ENCODE measurements at places on chromosomes 2 and 18.

- no peak for DNase-seq
Observed at GRCh38 chr2:133362061-133362476, 206.2 kb downstream of the NCKAP5 start.

- DNase-seq: peak; percentile 49
Observed at GRCh38 chr18:79459946-79460480, 64.3 kb downstream of the NFATC1 start.

- peak; percentile 35 for DNase-seq
Observed at GRCh38 chr2:173090276-173090877, 14.7 kb downstream of the MAP3K20 start.

DNA sequence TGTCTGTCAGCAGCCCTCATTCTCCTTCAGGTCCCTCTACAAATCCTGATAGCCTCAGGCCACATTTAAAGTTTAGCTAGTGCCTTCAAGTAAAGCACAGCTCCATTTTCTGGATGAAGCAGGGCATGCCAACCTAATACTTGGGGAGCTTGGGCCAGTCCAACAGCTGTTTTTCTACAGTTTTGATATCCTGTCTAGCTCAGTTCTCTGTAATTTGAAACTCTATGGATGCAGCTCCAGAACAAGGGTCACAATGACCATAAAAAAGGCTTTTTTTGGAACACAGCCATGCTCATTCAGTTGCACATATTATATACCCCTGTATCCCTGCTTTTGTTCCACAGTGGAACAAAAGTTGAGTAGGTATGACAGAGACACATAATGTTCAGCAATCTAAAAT is 373.5 kb downstream of the SUCLG1 start:
- DNase-seq: no peak

GRCh38 chr2:5188636-5189035 is 503.5 kb upstream of the SOX11 start:
- peak; percentile 40 for DNase-seq

- DNase-seq: peak; percentile 90
Observed at GRCh38 chr2:10405448-10405847, 42.7 kb downstream of the ODC1 start.

DNA sequence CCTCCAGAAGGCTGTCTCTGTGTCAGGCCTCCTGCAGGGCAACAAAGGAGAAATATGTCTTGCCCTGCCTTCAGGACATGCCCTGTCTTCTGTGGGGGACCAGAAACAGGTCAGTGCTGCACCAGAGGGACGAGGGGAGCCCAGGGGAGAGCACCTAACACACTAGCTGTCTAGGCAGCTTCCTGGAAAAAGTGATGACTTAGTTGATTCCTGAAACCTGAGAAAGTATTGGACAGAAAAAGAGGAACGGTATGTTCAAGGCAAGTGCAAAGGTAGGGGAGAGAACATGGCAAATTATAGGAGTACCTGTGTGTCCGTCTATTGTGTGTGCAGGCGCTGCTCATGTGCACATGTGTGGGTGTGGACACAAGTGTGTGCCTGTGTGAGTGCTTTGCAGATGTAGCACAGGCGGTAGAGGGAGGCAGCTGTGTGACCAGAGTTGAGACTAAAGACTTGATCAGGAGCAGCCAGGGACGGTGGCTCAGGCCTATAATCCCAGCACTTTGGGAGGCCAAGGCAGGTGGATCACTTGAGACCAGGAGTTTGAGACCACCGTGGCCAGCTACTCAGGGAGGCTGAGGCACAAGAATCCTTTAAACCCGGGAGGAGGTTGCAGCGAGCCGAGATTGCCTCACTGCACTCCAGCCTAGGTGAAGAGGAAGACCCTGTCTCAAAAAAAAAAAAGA is 119.5 kb downstream of the GYPC start:
- DNase-seq: no peak

GRCh38 chr2:151302879-151303278 is 13.4 kb upstream of the NMI start:
- DNase-seq: peak; percentile 18

GRCh38 chr2:159799833-159800232 is 1.8 kb upstream of the CD302 start:
- DNase-seq: no peak

DNA sequence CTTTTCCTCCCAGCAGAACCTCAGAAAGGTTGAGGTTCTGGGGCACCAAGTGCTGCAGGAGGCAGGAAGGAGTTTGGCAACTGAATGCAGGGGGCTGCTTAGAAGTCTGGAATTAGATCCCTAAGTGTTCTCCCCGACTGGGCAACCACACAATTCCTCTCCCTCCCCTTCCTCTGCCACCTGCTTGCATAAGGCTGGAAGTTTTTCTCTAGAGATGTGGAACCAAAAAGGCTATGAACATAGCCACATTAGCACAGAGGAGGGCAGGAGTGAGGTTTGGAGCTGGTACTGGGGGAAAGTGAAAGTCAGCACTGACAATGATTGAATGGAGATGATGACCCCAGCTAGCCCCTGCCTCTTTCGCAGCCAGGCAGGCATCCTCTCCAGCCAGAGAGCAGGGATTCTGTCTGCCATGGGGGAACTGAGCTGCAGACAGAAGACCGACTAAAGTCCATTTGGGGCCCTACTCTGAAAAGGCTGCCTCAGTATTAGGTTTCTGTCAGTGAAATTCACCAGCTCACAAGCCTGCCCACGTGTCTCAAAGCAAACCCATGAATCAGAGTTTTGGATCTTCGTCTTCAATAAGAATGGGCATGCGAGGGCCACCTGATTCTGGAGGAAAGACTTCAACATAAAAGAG is 87.9 kb upstream of the ITGA6 start:
- peak; percentile 39 for DNase-seq

- peak; percentile 56 for DNase-seq
Observed at GRCh38 chr18:49814147-49814499, 790 bp upstream of the ACAA2 start.

GRCh38 chr2:230684270-230685168 is 28.1 kb upstream of the CAB39 start:
- peak; percentile 58 for DNase-seq

DNA sequence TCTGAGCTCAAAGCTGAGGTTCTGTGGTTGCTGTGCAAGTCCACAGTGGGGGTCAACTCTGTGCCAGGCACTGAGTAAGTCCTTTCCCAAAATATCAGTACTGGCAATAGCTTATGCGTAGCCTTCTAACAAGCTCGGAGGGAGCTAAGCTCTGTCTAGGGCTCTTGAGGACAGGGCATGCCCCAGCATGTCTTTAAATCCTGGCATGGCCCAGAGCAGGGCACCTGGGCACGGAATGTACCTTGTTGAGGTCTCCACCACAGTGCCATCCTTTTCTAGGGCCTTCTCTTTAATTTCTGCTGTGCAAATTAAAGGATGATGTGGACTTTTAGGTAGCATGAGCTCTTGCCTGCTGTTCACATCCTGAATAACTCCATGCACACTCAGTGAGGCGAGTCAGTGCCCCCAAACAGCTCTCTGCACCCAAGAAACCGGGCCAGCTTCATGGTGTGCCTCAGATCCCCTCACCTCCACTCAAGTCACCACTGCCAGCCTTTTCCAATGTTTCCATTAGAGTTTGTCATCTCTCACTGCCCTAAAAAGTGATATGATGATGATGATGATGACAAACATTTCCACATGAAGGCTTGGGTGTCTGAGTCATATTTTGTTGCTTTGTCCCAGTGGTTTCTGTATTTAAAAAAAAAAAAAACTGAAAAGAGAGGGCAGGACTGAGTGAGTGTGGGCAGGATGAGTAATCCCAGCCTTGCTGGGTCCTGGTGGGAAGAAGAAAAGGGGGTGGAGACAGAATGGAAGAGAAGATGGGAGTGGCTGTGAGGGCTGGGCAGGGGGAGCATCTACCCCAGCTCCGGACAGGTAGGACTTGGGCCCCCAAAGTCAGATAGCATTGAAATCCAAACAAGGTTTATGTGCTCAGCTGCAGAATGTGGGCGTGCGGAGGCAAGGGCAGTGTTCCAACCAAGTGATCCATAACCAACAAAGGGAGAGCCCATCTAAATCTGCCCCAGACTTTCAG is 78.9 kb downstream of the ZBTB7C start:
- DNase-seq: no peak

DNA sequence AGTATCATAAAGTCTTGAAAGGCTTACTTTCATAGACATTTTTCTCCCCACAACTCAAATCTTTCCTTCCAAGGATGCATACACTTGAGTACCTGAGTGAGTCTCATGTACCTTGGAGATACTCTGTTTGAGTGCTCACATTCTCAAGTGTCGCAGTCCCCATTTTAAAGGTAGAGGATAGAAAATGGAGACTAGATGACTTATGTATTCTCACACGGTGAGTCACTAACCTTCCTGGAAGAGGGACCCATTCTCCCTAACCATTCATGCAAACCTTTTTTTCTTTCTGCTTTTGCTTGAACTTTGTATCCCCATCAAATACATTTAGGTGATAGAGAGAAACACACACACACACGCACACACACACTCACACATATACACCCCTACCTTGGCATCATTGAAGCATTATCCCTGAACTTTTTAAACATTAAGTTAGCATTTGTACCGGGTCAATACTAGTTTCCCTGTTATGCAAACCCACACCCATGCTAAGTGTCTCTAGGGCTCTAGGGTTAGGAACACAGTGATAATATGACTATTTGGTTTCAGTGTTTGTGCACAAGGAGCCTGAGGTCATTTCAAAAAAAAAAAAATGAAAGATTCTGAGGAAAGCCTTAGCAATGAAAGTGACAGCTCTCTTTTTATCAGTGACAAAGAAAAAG is 236.2 kb downstream of the IKZF2 start:
- no peak for DNase-seq

- DNase-seq: no peak
Observed at GRCh38 chr2:100767810-100768806, 51.8 kb upstream of the NPAS2 start.

DNA sequence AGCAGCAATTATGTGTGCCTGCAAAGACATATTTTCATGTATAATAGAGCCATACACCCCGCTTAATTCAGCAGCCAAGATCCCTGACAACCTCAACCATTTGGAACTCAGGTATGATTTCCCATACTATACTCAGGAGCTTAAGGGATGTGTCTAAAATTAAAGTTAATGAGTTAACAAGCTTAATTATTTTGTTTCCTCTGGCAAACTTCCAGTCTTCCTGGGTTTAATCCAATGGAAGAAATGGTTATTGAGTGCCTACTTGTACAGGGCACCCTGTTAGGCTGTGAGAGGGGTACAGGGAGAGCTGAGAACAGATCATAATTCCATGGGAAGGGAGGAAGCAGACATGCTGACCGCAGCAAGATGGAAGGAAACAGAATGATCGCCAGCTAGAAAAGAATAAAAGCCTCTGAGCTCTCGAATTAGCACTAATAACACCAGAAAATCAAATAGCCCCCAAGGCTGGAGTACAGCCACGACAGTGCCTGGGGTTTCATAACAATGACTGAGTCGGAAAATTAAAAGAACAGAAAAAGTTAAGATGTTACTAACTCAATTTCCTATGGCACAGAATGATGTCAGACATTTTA is 20.8 kb upstream of the CEP68 start:
- peak; percentile 19 for DNase-seq

DNA sequence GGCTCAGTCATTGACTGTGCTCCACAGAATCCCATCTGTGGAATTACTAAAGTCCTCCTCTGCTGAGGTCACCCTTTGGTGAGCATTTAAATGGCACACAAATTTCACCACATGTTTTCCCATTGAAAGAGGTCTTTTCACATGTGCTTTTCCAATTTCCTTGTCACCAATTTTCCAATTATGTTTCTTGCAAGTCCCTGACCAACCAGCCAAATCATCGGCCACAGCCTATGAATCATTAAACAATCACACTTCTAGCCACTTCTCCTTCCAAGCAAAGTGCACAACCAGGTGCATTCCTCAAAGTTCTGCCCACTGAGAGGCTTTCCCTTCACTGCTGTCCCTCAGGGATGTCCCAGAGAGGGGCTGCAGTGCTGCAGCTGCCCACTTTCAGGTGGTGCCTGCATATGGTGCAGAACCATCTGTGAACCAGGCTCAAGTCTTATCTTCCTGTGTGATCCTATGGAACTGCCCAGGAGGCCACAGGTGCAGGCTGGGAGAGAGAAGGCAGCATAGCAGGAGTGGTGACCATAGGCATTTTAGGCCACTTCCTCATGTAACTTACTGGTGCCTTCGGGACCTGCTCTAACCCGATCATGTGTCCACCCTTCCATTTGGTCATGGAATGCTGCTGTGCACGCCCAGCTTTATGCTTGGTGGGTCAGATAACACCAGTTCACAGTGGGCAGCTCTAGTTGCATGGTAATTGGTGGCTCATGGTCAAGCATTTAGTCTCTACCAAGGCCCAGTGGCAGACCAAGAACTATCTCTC is 153.0 kb downstream of the SEPTIN10 start:
- no peak for DNase-seq

DNA sequence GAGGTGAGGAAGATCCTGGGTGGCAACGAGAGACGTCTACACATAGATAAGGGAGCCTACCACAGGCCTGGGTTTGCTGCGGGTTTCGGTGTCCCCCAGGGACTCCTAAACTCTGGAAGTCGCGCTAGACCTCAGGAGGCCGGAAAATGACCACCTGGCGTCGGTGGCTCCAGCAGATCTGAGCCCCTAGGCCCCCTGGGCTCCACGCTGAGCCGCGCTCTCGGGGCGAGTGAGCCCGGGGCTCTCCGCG is 987 bp upstream of the DLX1 start:
- no peak for DNase-seq

DNA sequence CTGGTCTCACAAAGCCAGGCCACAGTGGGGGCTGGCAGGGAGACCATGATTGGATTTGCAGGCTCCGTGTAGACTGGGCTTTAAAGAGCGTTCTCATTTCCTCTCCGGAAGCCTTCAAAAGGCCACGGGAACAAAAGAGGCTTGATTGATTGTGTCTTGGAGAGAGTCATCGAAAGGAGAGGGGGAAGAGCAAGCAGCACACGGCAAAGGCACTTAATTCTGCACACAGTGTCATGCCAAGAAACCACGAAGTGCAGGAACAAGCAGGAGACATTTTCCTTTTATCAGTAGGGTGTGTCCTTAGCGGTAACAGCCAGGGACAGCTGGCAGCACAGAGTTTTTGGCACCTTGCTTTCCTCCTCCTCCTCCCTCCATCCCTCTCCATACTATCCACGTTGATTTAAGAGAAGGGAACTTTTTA is 47.7 kb downstream of the GLI2 start:
- peak; percentile 71 for DNase-seq

GRCh38 chr2:136383167-136383566 is 265.2 kb upstream of the CXCR4 start:
- no peak for DNase-seq

DNA sequence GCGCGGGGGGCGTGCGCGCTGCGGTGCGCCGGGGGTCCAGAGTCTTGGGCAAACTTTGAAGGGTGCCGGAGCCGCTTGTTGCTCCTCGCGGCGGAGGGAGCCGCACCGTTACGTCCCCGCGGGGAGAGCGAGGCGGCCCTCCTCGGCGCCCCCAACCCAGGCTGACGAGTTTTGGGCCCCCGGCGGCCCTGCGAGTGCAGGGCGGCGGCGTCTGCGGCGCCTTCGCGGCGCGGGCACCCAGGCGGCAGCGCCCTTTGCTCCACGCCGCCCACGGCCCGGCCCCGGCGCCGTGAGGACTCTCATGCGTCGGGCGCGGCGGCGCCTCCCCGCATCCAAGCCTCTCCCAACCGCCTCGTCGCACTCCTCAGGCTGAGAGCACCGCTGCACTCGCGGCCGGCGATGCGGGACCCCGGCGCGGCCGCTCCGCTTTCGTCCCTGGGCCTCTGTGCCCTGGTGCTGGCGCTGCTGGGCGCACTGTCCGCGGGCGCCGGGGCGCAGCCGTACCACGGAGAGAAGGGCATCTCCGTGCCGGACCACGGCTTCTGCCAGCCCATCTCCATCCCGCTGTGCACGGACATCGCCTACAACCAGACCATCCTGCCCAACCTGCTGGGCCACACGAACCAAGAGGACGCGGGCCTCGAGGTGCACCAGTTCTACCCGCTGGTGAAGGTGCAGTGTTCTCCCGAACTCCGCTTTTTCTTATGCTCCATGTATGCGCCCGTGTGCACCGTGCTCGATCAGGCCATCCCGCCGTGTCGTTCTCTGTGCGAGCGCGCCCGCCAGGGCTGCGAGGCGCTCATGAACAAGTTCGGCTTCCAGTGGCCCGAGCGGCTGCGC is 814 bp downstream of the FZD7 start:
- peak; percentile 24 for DNase-seq
